Right forelimb (tissue), 1 donor: ENCODE measurements at places on chromosomes 1 and 21.

DNA sequence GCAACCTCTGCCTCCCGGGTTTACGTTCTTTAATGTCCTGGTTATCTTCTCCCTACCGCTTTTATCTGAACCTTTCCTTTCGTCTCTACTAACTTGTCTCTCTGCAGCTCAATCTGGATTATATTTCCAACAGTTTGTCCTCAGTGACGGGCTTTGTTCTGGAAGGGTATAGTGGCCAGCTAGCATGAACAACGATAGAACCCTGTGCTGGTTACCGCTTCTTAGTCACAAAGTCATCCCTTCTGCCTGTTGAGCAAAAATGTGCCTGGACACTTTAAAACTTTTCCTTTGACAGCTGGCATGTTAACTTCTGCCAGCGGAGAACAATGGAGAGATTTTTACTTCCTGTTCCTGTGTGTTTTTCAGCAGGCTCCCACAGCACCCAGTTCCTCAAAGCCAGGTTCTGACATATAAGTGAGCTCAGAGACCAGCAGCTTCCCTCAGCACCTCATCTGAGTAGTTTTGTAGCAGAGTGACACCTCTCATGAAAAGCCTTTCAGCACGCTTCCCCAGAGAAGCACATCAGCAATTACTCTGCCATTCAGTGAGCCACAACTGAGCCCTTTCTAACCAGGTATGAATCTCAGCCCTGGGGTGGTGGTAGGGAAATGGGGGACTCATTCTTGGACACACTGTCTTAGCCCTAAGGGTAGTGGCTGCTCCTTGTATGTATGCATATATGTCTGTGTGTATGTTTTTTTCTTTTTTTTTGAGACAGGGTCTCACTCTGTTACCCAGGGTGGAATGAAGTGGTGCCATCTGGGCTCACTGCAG lies 23.6 kb upstream of the CCDC17 start:
- DNase-seq: no peak

DNA sequence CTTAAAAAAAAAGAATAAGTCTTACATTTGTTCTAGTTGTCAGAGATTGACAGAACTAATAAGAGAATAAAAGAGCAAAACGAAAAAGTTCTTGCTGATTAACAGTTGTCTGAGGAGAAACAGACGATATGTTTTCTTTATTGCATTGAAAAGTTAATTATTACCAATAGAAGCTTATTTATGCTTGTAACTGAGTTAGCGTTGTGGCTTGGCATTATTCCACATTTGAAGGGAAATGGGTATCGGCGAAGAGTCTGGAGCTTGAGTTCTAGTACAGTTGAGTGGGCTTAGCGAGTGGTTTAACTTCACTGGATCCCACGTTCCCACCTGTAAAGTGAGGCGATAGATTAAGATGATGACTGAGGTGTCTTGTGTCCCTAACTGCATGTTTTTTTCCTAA lies 109.0 kb downstream of the SDCCAG8 start:
- DNase-seq: no peak

DNA sequence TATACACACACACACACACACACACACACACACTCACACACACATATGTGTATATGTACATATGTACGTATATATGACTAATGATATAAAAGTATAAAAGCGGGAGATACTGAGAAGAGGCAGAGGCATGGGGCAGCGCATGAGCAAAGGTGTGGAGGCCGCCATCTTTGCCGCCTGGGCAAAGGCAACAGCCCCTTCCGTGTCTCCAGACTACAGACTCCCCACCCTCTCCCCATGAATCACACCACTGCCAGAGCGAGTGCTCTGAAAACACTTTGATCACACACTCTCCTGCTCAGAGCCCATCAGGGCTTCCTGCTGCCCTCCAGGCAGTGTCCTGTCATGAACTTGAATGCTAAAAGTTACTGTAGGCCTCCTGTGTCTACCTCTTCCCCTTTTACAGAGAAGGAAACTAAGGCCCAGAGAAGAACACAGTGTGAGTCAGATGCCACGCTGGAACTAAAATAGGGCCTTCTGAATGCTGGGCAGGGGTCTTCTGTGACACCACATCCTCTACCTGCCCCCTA lies 54.7 kb upstream of the SSBP3 start:
- no peak for DNase-seq

- no peak for DNase-seq
These were observed 48.9 kb downstream of the GORAB start for GRCh38 chr1:170580636-170581440.

- peak; percentile 73 for DNase-seq
These were observed 27.4 kb upstream of the CTPS1 start for GRCh38 chr1:40951943-40952743.
